PC-9 (cell line): ENCODE measurements at places on chromosomes 2 and 18.

DNA sequence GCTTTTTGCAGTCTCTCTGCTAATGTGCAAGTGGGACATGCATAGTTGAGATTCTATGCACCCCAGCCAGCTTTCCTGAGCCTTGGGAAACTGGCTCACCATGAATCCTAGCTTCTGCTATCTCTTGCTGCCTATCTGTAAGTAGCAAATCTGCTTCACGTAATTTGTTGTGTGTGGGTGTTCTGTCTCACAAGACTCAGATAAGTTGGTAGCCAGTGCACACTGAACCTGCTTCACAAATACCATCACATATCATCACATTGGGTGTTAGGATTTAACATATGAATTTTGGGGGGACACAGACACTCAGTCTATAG is 13.9 kb upstream of the VRK2 start:
- DNase-seq, result no peak

- no peak for DNase-seq
These were observed 203.4 kb downstream of the ASXL3 start for GRCh38 chr18:33781429-33781828.

DNA sequence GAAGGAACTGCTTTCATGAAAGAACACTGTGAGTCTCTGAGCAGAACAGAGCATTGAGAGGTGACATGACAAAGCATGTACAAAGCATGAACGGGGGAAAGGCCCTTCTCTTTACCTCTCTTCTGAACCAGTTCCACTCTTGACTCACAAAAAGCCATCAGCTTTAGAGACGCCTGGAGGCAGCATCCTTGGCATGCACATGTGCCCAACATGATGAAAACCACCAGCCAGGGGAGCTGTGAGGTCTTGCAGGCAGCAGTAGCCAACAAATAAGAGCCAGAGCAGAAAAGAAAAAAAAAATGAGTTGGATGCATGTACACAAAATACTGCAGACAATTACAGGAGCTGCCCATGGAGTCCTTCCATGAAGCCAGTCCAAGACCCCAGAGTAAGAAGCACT is 95.5 kb upstream of the AGAP1 start:
- no peak for DNase-seq

DNA sequence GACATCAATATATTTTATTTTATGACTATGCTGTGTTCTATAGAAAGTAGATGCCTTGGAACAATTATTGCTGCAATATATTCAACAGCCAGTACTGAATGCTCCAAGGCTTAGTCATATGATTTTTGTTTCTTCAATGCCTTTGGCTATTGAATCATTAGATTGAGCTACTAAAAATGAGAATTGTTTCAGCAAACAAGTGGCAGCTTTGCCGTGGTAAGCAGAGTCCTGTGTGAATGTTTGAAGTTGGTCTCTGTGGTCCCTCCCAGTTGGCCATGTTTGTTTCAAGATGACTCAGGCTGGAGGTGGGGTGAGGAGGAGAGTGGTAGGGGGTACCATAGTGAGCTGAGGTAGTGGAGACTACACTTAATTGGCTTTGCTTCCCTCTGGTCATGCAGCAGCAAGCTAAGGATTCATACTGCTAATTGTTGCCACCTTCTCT is 198.6 kb upstream of the EPAS1 start:
- DNase-seq, result peak; percentile 96

GRCh38 chr18:45320724-45321123 is 294.6 kb upstream of the SLC14A2 start:
- DNase-seq, result no peak

DNA sequence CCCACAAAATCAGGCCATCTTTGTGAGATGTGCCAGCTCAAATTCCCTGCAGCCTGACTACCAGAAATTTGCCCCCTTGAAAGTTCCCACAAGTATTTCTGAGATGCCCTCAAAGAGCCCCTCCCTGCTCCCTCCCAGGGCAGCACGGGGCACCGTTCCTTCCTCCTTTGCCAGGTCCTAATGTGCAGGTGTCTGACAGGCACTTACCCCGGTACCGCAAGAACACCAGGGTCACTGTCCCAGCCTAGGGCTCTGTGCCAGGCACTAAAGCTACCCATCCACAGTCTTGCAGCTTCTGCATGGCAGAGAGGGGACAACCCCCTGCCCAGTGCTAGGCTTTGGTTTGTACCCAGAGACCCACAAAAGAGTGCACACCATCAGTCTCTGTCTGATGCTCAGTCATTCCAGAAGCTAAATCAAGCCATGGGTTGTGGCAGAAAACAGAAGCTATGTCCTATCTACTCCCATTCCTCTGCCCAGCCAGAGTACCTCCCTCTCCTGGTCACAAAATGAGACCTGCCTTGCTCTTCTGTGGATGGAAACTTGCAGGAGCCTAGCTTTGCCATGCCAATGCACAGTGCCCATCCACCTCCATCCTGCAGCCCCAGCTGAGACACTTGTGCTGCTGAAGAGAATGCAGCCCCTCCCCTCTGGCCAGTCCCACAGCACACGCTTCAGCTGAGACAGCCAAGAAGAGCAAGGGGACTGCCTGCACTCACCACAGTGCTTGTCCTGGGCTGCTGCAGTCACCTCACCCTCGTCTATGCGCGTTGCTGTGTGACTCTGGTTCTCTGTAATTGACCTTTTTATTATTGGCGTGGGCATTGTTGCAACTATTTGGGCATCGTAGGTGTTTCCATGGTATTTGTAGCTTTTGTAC is 48.7 kb downstream of the INPP5D start:
- no peak for DNase-seq

DNA sequence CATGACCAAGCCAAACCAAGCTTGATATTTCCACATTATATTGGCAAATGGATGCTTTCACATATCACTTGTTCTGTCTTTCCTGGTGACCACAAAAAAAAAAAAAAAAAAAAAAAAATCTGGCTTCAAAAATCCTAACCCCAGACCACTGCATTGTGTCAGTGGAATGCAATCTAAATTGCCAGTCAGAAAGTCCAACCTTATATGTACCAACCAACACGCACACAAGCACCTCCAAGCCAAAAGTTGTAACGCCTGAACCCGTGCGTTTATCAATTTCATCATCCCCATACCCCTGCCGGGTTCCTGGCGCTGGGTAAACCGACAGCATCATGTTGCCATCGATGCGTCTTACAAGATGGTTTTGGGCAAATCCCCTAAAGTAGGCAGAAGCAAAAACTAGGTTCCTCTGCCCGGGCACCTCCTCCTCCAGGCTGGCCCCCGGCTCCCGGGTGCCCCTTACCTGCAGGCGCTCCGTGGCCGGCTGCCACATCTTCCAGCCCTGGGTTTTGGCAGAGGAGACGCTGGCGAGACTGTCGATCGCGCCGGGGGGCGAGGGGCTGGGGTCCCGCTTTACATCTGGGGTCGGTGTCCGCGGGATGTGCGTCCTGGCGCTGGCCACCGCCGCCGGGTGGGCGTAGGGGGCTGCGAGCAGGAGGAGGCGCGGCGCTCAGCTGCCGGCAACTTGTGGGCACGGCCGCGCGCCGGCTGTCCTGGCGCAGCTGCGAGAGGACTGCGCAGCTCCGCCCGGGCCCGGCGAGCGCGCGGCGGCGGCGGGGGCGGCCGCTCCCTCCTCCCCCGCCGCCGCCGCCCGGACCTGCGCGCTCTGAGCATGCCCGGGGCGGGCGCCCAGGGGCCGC is at the start of gene PID1:
TSS of gene PID1 (minus strand) at position 737 of the 860 bp plus-strand sequence. CDS start at position 493, 244 bp downstream.
- DNase-seq, result no peak

DNA sequence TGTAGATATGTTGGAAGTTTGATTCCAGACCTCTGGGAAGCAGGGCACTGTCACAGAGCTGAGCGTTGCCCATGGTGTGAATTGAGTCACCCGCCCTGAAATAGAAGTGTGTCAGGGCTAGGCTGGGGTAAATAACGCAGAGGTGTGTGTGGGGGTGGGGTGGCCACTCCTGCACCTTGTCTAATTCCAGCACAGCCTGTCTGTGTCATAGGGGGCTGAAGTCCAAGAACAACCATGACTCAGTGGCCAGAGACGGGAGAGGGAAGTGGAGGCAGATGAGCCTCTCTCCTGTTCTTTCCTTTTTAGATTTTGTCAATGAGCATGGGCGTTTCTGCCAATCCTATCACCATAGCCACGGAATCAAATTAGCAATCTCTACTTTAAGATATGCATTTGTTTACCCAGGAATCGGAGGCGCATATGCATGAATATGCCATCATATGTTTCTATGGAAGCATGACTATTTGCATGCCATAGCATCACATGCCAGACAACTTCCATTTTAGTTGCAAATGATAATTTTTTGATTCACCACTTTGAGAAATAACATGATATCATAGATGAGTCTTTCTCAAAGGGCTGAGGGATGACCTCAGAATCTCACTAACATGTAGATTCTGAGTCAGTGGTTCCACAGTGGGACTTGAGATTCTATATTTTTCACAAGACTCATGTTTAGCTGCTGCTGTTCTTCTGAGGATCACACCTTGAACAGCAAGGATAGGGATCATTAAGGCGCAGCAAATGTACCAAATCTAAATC is 852.9 kb downstream of the DCDC2C start:
- no peak for DNase-seq

- no peak for DNase-seq
These were observed 562.3 kb downstream of the SOX11 start for GRCh38 chr2:6254441-6254840.

DNA sequence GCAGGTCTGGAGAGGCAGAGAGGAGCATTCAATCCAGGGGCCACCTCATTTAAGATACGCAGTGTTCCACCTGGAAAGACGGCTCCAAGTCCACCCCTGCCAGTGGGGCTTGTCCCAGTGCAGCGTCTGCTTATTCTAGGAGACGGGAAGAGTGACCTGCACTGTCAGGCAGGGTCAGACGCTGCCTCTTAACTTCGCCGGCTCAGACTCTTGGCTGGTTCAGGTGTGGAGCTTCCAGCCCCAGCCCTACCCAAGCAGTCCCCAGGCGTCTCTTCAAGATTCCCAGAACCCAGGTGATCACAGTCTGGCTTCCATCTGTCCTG is 208.5 kb downstream of the TFCP2L1 start:
- no peak for DNase-seq

- DNase-seq, result no peak
These were observed 36.9 kb downstream of the KIF1A start for GRCh38 chr2:240782886-240783818.

- DNase-seq, result no peak
These were observed 127.0 kb upstream of the KLHL14 start for GRCh38 chr18:32899819-32900218.

GRCh38 chr2:86017901-86018896 is 87.5 kb downstream of the POLR1A start:
- peak; percentile 66 for DNase-seq

GRCh38 chr2:52879561-52879960 is 888.0 kb upstream of the CHAC2 start:
- no peak for DNase-seq

- DNase-seq, result peak; percentile 51
These were observed 53.2 kb downstream of the ITGA6 start for GRCh38 chr2:172480301-172481218.

- DNase-seq, result no peak
These were observed 117.4 kb downstream of the PMS1 start for GRCh38 chr2:189901664-189902063.

GRCh38 chr2:67137699-67138098 is 259.4 kb upstream of the ETAA1 start:
- DNase-seq, result no peak

DNA sequence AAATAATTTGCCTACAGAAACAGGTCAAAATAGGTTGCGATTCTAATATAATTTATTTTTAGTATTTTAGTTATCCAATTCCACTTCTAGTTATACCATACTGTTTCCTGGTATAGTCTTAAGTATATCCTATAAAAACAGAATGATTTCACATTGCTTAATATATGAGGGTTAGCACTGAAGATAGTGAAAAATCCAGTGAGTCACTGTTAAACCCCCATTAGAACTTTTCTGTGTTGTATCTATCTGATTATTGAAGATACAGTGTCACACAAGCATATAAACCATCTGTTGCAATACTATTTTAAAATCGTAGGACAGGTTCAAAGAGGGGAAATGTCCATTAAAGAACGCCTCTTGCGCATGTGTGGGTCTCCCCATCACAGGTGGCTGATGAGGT is 110.0 kb downstream of the FEZ2 start:
- no peak for DNase-seq

GRCh38 chr18:60585670-60586069 is 213.1 kb upstream of the MC4R start:
- DNase-seq, result no peak

- DNase-seq, result no peak
These were observed 52.0 kb downstream of the ARL4C start for GRCh38 chr2:234444893-234445292.

DNA sequence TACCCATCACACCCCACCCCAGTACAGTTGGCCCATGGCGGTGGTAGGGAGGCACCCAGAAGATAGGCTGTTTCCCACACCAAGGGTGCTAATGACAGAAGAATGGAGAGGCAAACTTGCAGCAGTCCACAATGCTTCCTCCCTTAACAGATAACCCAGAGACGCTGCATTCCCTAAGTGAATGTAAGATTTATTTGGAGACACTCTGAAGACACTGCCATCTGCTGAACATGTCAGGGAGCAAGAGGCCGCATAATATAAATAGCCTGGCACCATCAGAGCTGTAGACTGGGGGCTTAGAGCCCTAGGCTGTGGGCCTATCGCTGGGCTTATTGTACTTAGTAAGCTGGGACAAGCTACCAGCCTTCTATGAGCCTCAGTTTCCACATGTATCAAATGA is 2.2 kb upstream of the IWS1 start:
- no peak for DNase-seq

- no peak for DNase-seq
These were observed 38.2 kb downstream of the LCT start for GRCh38 chr2:135798762-135799161.

- DNase-seq, result no peak
These were observed 104.4 kb upstream of the SLC35G4 start for GRCh38 chr18:11504962-11505361.

- DNase-seq, result no peak
These were observed 10.5 kb upstream of the MTERF4 start for GRCh38 chr2:241112592-241112991.

DNA sequence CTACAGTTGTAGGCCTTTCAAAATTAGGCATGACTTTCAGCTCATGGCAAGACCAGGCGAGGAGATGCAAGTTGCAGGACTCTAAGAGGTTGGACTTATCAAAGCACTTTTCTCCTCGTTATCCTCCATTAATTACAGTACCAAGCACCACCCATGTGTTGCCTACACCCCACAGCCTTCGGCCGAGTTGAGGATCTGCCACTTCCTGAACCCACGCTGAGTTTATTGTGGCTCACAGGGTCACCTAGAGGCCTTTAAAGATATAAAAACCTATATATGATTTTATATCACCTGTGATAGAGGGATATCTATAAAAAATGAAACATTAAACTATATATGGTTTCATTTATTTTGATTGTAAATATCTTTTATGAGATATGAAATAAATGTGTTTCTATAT is 2.6 kb downstream of the UGT1A10 start:
- no peak for DNase-seq

DNA sequence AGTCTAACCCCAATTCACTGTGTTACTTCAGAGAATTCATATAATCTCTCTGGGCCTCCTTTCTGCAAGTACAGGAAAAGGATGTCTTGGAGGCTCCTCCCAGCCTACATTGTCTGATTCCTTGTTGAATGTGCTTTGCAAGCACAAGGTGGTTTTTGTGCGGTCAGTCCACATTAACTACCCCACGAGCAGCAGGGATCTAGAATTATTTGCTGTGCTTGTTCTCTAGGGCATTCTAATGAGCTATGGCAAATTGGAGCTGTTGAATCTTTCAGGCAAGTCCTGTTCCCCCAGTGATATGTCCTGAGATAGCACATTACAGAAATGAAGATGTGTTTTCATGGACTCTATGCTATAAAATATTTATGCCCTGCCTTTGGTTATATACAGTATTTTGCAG is 349.4 kb downstream of the SLC4A3 start:
- DNase-seq, result no peak

- no peak for DNase-seq
These were observed 113.9 kb downstream of the COPS8 start for GRCh38 chr2:237199577-237199976.
